ENCODE measurements at places on chromosomes 4 and X. TPM values are rescaled to one million over a fixed set of nuclear protein-coding genes. Genes with fewer than 3 reads are reported as not detected.

KLHL34 gene
- not detected for total RNA-seq

DNA sequence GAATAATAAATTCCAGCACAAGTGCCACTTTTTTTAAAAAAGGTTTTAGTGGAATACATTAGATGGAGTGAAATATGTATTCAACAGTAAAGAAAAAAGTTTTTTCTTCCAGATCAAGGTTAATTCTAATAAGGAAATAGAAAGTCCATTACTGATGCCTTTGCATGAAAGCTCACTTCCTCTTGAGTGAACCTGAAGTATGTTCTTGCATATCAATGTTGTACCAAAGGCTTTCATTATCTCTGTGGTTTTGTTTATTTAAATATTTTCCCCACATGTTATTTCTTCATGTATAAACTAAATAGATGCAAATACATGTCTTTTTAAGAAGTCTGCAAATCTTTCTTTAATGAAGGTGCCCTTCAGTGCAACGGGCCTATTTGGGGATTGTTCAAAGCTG, 307.9 kb downstream of the C4orf33 start:
- no peaks in the 10 kb centered on the region for H3K4me1 ChIP-seq
- H3K4me3 ChIP-seq, result no peak overlapping the region
- H3K27ac ChIP-seq, result no peak overlapping the region
- H3K36me3 ChIP-seq, result no peaks in the 10 kb centered on the region

DNA sequence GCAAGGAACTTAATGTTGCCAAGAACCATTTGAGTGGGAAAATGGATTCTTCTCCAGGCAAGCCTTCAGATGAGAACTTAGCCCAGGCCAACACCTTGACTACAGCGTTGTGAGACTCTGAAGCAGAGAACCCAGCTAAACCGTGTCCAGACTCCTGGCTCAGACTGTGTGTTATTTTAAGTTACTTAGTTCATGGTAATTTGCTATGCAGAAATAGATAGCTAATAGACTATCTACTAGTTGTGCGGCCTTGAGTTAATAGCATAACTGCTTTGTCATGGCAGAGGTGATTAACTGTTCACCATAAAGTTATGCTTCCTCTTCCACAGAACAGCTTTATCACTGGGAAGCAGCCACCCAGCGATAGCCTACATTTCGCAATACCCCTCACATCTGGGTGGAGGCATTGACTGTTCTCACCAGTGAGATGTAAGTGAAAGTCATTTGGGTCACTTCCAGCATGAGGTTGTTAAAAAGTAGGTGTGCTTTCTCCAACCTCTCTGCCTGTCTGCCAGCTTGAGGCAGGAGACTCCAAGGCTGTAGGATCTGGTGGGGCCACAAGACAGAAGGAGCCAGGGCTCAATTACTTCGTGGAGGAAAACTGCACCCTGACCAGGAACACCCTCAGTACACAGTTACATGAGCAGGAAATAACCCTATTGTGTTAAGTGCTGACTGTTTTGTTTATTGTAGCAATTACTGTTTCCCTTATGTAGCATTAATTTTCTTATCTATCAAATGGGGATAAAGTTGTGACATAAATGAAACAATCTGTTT, 94.2 kb downstream of the GPAT3 start:
- no peaks in the 10 kb centered on the region for H3K27me3 ChIP-seq
- H3K4me1 ChIP-seq, result peaks cover 14% of the 10 kb centered on the region
- H3K4me3 ChIP-seq, result no peak overlapping the region
- DNase-seq, result no peak

EVC gene
- total RNA-seq, result 14.0 TPM

DNA sequence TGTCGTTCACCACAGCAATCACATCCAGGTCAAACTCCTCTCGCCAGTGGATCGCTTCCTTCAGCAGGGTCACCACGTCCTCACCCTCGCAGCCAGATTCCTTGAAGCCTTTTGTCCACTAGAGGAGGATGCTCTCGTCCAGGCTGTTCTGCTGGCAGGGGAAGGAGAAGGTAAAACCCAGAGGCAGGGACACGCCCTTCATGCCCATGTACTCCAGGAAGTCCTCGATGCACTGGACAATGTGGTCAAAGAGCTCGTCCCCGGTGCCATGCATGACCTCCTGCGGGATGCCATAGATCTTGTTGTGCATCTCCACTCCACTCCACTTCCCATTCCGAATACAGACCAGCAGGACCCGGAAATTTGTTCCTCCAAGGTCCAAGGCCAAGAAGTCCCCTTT, 152.4 kb downstream of the TENT5D start:
- H3K4me3 ChIP-seq, result no peak overlapping the region
- H3K36me3 ChIP-seq, result no peaks in the 10 kb centered on the region
- no peak overlapping the region for H3K27ac ChIP-seq
- DNase-seq, result no peak
- H3K4me1 ChIP-seq, result no peaks in the 10 kb centered on the region
- peaks cover 16% of the 10 kb centered on the region for H3K27me3 ChIP-seq

PCYT1B gene
- total RNA-seq, result not detected

CCDC160 gene
- total RNA-seq, result 0.23 TPM

- DNase-seq, result no peak
- no peak overlapping the region for H3K4me3 ChIP-seq
- H3K36me3 ChIP-seq, result no peaks in the 10 kb centered on the region
- H3K27me3 ChIP-seq, result no peaks in the 10 kb centered on the region
These were observed 78.2 kb downstream of the SLC10A7 start for GRCh38 chr4:146443525-146443924.

DNA sequence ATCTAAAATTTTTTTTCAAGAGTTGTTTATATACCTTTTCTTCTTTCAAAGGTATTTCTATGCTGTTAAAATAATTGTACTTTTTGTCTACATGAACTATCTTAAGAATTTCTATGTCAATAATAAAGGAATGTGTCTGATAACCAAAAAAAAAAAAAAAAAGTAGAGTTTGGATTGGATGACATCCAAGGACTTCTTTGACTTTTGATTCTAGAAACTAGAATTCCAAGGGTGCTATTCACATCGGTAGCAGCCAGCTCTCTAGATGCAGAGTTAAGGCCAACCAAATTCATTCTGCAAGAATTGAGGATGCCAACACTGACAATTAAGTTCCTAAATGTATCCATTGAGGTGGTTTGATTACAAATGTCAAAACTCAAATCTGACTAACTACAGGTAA, 42.0 kb upstream of the PRKG2 start:
- H3K4me1 ChIP-seq, result 0 out of 2 replicates have a peak, but pooled peaks cover 14% of the 10 kb centered on the region
- peak; percentile 53 for DNase-seq
- no peaks in the 10 kb centered on the region for H3K27me3 ChIP-seq
- H3K4me3 ChIP-seq, result no peak overlapping the region
- H3K36me3 ChIP-seq, result no peaks in the 10 kb centered on the region

- H3K4me3 ChIP-seq, result no peak overlapping the region
- no peak overlapping the region for H3K27ac ChIP-seq
- H3K27me3 ChIP-seq, result no peaks in the 10 kb centered on the region
- DNase-seq, result no peak
These were observed 20.2 kb downstream of the FBXW7 start for GRCh38 chr4:152515678-152516077.

- no peak for DNase-seq
- no peaks in the 10 kb centered on the region for H3K36me3 ChIP-seq
- H3K4me3 ChIP-seq, result no peak overlapping the region
These were observed 43.8 kb upstream of the NKX1-1 start for GRCh38 chr4:1449833-1450741.

DNA sequence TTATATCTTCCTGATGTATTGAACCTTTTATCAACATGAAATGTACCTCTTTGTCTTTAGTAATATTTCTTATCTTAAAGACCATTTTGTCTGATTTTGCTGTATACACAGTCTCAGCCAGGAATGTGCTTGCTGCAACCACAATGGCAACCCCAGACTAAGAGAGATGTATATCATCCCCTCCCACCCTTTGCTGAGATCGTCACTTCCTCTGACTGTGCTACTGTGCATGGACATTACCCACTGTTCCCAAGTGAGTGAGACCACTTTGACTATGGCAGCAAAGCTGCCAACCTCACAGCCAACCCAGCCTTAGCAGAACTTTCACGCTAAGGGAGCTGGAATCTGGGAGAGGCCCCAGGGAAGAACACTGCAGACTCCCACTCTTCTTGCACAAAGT, 46.0 kb downstream of the EIF2S3 start:
- H3K4me3 ChIP-seq, result no peak overlapping the region
- H3K4me1 ChIP-seq, result no peaks in the 10 kb centered on the region
- H3K27me3 ChIP-seq, result no peaks in the 10 kb centered on the region
- no peak for DNase-seq
- no peak overlapping the region for H3K27ac ChIP-seq
- no peaks in the 10 kb centered on the region for H3K36me3 ChIP-seq

H2BW2 gene
- total RNA-seq, result not detected

- no peak within 1 kb of the TSS for H3K4me3 ChIP-seq
- DNase-seq, result no peak
These were observed at the start of gene SPANXN4 for GRCh38 chrX:143025628-143026027. Gene SPANXN4, plus strand, starts transcription at chrX:143025928. Its CDS starts 87 bp downstream, at chrX:143026015.

DNA sequence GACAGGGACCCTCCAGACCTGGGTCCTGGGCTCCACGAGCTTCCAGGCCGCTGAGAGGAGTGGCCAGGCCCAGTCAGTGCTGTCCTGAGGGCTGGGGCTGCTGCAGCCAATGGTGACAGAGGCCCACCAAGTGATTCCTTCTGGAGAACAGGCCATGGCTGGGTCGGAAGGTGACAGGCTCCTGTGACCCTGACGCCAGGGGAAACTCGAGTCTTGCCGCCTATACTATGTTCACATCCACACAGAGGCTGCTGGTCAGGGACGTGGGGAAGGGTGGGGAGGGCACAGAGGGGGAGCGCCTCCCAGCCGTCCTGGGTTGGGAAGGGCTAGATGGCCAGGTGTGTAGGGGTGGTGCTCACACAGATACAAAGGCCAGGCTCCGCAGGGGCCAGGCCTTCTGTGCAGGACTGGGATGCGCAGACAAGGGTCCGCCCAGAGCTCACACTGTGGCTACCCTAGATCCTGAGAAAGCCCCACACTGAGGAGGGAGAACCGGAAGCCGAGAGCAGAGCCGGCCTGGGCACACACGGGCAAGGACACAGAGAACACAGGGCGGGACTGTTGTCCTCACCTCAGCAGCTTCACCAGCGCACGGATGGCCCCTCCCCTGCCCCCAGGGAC, 81.4 kb downstream of the HTRA3 start:
- no peak overlapping the region for H3K4me3 ChIP-seq
- no peaks in the 10 kb centered on the region for H3K27me3 ChIP-seq
- no peaks in the 10 kb centered on the region for H3K36me3 ChIP-seq

DNA sequence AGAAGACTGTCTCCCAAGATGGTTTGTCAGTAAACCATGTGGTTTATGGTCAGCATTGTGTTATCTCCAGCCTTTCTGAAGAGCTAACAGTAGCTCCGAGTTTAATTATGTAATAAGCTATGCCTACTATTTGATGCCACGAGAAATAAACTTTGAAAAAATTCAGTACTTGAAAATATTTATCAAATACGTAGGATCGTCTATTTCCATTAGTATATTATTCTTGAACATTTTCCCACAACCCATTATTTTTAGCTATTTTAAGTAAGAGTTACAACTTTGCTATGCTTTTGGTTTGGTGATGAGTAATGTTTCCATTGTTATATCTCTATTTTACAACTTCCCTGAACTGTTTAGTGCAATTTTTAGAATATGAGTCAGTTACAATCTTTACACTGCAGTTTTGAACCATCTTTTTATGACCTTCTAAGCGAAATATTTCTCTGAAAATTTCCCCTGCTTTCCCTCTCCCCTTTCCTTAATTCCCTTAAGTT, 44.5 kb upstream of the TRIM2 start:
- H3K4me1 ChIP-seq, result 0 out of 2 replicates have a peak, but pooled peaks cover 8% of the 10 kb centered on the region
- H3K27ac ChIP-seq, result no peak overlapping the region
- H3K36me3 ChIP-seq, result no peaks in the 10 kb centered on the region
- H3K4me3 ChIP-seq, result no peak overlapping the region
- DNase-seq, result no peak
- H3K27me3 ChIP-seq, result no peaks in the 10 kb centered on the region

TBCK gene
- 22.0 TPM for total RNA-seq

GRCh38 chr4:10020871-10021652, at the start of gene SLC2A9:
Gene SLC2A9, minus strand, starts transcription at chr4:10021497. Its CDS starts 68 bp downstream, at chr4:10021429.
- H3K4me3 ChIP-seq, result no peak within 1 kb of the TSS
- no peaks in the 10 kb centered on the region for H3K36me3 ChIP-seq
- no peaks in the 10 kb centered on the region for H3K27me3 ChIP-seq
- no peak for DNase-seq
- no peak within 1 kb of the TSS for H3K27ac ChIP-seq
- H3K4me1 ChIP-seq, result no peaks in the 10 kb centered on the region

DNA sequence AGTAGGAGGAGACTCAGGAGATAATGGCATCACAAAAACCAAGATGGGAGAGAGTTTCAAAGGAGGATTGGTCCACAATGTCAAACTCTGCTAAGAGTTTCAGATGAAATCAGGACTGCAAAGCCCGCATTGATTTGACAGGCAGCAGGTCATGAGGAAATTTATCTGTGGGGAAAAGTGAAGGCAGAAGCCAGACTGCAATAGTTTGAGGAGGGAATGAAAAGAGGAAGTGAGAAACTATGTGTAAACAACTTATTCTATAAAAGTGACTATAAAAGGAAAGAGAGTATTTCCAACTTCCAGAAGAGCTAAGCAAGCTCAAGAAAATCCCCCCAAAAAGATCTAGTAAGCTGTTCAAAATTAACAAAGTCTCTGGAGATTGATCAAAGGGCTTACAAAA, 66.3 kb upstream of the DGKK start:
- DNase-seq, result no peak
- H3K36me3 ChIP-seq, result no peaks in the 10 kb centered on the region
- H3K4me1 ChIP-seq, result no peaks in the 10 kb centered on the region
- no peak overlapping the region for H3K4me3 ChIP-seq

DNA sequence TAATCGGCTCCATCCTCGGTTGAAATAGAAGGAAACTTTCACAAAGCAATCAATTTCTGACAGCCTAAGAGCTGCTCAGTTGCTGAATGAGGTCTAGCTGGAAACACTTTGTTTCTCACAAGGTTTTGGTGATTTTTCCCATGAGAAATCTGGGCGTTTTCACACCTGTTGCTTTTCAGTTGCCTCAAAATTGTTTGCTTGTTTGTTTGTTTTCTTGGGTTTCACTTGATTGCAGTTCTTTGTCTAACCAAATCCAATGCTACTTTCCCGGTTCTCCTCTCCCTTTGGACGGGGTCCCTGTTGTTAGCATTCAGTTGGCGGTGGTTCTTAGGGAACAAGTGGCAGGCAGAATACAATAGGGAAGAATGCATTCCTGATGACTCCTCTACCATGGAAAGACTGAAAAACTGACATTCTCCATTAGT, 135.5 kb downstream of the PALLD start:
- peaks cover 65% of the 10 kb centered on the region for H3K4me1 ChIP-seq
- DNase-seq, result no peak
- peak overlapping the region; percentile 92 for H3K4me3 ChIP-seq
- H3K27me3 ChIP-seq, result no peaks in the 10 kb centered on the region
- peak overlapping the region; percentile 75 for H3K27ac ChIP-seq

CDKL2 gene
- 0.38 TPM for total RNA-seq

Data from PC-9 (cell line).